ENCODE measurements at places on chromosomes 6 and 20.

- DNase-seq: no peak
- no peaks in the 10 kb centered on the region for H3K36me3 ChIP-seq
- no peaks in the 10 kb centered on the region for H3K4me1 ChIP-seq
- no peaks in the 10 kb centered on the region for H3K27me3 ChIP-seq
These were observed 155.8 kb downstream of the WDR27 start for GRCh38 chr6:169545982-169546381.

DNA sequence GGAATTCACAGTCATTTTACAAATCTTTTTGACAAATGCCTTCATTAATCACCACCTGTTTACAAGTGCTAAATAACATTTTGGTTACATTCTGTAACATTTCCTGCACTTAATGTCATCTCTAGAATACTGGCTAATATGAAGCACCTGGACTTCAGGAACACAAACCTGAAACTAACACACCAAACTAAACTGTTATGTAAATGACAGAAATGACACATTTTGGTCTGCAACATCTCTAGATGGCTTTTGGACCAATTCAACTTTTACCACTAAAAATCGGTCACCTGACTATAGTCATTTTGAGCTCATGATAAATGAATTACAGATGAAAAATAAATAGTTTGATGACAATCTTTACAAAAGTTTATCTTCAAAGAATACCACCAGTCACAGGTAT is 80.6 kb downstream of the ATG5 start:
- H3K27me3 ChIP-seq: no peaks in the 10 kb centered on the region
- no peak overlapping the region for H3K4me3 ChIP-seq
- H3K4me1 ChIP-seq: no peaks in the 10 kb centered on the region
- no peaks in the 10 kb centered on the region for H3K36me3 ChIP-seq
- no peak overlapping the region for H3K27ac ChIP-seq
- DNase-seq: no peak

DNA sequence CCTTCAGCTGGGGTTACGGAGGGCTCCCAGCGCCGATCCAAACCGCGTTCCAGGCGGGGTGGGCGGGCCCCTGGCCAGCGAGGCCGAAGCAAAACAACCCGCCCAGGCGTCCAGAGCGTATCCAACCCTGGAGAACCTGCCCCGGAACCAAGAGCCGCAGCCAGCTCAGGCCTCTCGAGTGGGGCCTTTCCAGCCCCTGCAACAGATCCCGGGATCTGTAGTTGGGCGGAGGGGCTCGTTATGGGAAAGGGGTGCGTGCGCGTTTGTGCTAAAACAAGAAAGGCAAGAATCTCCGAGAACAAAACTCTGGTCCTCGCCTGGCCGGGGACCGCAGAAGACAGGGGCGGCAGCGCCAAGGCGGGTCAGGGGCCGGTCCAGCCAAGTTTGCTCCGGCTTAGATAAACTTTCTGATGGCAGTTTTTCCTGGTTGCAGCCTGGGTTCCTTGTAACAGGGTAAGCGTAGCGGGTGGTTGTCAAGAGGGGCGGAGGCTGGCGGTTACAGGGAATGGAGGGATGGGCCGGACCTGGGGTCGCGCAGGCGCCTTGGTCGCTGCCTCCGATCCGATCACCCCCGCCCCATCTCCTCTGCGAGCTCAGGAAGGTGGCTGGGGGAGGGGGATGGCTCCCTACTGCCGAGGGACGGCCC is 448 bp upstream of the RIN2 start:
- H3K27me3 ChIP-seq: no peaks in the 10 kb centered on the region
- no peaks in the 10 kb centered on the region for H3K4me1 ChIP-seq
- H3K27ac ChIP-seq: peak overlapping the region; percentile 86
- peak; percentile 91 for DNase-seq
- H3K36me3 ChIP-seq: no peaks in the 10 kb centered on the region

- no peak overlapping the region for H3K27ac ChIP-seq
- no peaks in the 10 kb centered on the region for H3K4me1 ChIP-seq
- no peaks in the 10 kb centered on the region for H3K27me3 ChIP-seq
- no peak for DNase-seq
- no peak overlapping the region for H3K4me3 ChIP-seq
These were observed 8.5 kb downstream of the SCGN start for GRCh38 chr6:25660512-25660911.

DNA sequence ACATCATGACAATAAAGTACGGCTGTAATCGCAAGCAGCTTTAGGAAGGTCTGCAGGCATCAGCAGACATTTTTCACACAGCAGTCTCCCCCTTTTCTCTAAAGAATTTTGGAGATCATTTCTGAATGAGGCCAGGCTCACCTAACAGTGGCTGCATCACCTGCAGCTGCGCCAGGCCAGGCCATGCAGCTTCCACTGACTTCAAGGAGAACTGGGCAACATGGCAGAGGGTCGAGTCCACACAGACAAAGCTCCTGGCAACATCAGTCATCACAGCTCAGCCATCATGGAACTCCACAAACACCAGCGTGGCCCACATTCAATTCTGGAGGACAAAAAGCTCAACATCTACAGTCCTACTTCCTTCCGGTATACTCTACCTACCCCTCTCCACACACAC is 17.8 kb upstream of the FOXC1 start:
- no peaks in the 10 kb centered on the region for H3K4me1 ChIP-seq
- no peak overlapping the region for H3K27ac ChIP-seq
- no peaks in the 10 kb centered on the region for H3K36me3 ChIP-seq
- peak; percentile 18 for DNase-seq

DNA sequence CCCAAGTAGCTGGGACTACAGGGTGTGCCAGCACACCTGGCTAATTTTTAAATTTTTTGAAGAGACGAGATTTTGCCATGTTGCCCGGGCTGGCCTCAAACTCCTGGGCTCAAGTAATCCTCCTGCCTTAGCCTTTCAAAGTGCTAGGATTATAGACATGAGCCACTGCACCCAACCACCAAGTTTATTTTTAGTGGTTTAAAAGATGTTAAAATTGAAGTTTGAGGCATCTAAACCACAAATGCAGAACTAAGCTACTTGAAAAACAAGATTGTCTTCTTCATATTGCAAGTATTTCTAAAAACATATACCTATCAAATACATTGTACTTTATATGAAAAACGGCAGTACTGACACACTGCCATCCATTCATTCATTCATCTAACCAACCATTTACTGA is 31.6 kb downstream of the WASF1 start:
- H3K4me1 ChIP-seq: no peaks in the 10 kb centered on the region
- no peaks in the 10 kb centered on the region for H3K27me3 ChIP-seq
- DNase-seq: no peak
- no peak overlapping the region for H3K4me3 ChIP-seq

GRCh38 chr6:21886542-21887151 is 293.1 kb downstream of the SOX4 start:
- H3K27ac ChIP-seq: no peak overlapping the region
- H3K27me3 ChIP-seq: no peaks in the 10 kb centered on the region
- H3K4me3 ChIP-seq: no peak overlapping the region
- no peaks in the 10 kb centered on the region for H3K4me1 ChIP-seq

DNA sequence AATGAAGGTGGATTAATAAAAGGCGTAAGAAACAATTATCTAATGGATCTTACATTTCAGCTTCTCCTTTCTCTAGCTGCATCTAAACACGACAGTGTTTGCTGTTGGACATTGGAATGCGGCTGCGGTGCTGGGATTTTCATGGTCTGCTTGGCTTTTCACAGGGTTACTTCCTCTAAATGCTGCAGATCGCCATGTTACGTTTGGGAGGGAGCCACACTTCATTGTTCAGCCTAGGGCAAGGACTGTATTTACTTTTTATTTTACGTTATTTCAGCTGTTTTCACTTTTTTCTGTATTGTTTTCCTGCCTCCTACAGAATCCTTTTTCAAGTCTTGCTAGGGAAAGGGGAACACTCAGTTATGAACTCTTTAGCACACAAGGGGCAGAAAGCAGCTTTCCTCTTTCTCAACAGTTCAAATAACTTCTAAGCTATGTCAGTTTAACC is 97.9 kb upstream of the MTHFD1L start:
- H3K27ac ChIP-seq: no peak overlapping the region
- H3K4me1 ChIP-seq: no peaks in the 10 kb centered on the region
- no peaks in the 10 kb centered on the region for H3K27me3 ChIP-seq
- no peaks in the 10 kb centered on the region for H3K36me3 ChIP-seq

GRCh38 chr20:4837760-4838159 is 116.1 kb downstream of the PRND start:
- H3K4me1 ChIP-seq: no peaks in the 10 kb centered on the region
- no peak overlapping the region for H3K4me3 ChIP-seq
- no peak for DNase-seq
- no peaks in the 10 kb centered on the region for H3K36me3 ChIP-seq
- no peaks in the 10 kb centered on the region for H3K27me3 ChIP-seq

DNA sequence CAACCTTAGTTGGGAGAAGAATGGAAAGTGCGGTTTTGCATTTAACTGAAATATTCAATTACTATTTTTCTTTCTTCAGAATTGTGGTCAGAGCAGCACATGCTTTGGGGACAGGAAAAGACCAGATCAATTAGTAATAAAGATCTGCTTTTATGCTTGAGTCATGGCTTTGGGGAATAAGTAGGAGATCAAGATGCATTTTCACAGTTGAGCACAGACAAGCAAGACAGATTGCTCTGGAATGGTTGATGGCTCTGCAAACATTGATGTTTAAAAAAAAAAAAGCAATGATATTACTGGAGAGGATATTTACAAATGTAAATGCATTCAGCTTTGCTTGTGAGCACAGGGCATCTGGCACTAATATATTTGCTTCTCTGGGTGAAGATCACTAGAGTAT is 224.4 kb upstream of the SASH1 start:
- no peaks in the 10 kb centered on the region for H3K36me3 ChIP-seq
- no peak overlapping the region for H3K27ac ChIP-seq
- no peak for DNase-seq
- no peaks in the 10 kb centered on the region for H3K27me3 ChIP-seq
- no peak overlapping the region for H3K4me3 ChIP-seq
- no peaks in the 10 kb centered on the region for H3K4me1 ChIP-seq
